Activated CD8-positive, alpha-beta memory T cell treated with anti-CD3 and anti-CD28 coated beads for 1 hour (primary cell): ENCODE measurements at places on chromosomes 13 and 19.

- DNase-seq, result no peak
Measured at GRCh38 chr13:70430256-70430655, 322.0 kb upstream of the KLHL1 start.

DNA sequence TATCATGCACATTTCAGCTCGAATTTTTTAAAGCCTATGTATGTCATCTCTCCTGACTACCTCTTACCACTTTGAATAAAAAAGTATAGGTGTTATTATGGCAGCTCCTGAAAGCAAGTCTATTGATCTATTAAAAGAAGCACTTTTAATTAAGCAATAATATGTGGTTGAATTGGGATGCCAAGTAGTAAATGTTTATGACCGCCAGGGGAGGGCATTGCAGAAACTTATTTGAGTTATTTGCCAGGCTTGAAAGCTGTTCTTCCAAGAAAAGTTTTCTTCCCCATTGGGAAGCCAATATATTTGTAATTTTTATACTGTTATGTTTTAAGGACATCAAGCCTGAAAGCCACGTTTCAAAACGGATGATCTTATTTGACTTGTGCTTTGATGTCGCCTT lies 88.1 kb upstream of the SOX21 start:
- DNase-seq, result no peak

- no peak for DNase-seq
Measured at GRCh38 chr13:92224825-92225224, 826.4 kb downstream of the GPC5 start.

GRCh38 chr13:112806739-112807652 lies 117.2 kb downstream of the ATP11A start:
- DNase-seq, result no peak

- DNase-seq, result no peak
Measured at GRCh38 chr19:41116261-41116660, 2.0 kb downstream of the CYP2F1 start.

DNA sequence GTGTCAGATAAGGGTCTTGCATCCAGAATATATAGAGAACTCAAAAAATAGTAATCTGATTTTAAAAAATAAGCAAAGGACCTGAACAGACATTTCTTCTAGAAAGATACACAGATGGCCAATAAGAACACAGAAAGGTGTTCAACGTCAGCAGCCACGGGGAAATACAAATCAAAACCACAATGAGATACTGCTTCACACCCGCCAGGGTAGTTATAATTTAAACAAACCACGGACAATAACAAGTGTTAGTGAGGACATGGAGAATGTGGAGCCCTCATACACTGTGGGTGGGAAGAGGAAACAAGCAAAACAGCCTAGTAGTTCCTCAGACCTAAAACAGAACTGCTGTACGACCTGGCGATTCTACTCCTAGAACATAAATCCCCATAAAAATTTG lies 26.7 kb upstream of the NAPA start:
- no peak for DNase-seq

- no peak for DNase-seq
Measured at GRCh38 chr13:108752276-108752675, 122.9 kb downstream of the MYO16 start.

DNA sequence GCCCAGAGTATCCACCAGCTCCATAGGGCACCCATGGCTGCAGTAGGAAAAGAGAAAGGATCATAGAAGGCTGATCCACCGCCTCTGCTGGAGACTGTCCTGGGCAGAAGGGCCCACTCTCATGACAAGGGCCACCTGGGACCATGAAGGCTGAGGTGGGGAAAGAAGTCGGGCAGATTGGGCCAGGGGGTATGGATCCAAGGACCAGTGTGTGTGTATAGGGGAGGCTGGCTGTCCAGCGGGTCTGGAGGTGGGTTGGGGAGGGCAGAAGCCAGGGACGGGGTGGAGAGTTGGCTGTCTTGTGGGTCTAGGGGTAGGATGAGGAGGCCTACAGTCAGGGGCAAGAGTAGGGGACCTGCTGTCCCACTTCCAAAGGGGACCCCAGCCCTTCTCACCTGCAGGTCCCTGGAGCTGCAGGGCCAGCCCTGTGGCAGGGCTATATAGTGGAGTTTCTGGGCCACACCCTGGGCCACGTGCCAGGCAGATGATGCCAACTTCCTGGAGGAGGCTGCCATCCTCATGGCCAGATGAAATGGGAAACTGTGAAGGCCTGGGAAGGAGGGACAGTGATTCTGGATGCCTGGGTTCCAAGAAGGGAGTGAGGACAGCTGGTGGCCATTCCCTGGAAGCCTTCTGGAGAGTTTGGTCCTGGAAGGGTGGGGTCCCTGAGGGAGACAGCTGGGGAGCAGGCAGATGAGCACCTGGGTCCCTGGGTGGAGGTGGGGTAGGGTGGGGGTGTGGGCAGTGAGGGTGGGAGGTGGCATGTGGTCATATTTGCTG lies at the start of gene FCGBP:
TSS of gene FCGBP (minus strand) at position 51 of the 780 bp plus-strand sequence.
- DNase-seq, result no peak

DNA sequence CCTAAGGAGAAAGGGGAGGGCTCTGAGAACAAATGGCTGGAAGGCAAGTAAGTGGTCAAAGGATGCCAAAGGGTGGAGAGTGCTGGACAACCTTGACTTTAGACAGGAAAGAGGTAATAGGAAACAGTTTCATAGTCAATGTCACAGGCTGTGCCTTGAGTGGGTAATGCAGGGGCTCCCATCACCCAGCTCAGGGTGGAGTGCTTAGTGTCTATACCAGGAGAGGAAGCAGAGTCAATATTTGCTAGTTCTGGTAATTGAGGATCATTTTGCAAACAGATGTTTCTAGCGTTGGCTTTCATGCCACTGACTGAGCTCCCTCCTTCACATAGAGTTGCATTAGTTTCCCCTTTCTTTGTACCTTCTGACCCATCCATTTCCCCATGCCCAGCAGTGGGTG lies 64.6 kb upstream of the KL start:
- no peak for DNase-seq

GRCh38 chr13:28679628-28680027 lies 20.7 kb downstream of the POMP start:
- DNase-seq, result no peak

DNA sequence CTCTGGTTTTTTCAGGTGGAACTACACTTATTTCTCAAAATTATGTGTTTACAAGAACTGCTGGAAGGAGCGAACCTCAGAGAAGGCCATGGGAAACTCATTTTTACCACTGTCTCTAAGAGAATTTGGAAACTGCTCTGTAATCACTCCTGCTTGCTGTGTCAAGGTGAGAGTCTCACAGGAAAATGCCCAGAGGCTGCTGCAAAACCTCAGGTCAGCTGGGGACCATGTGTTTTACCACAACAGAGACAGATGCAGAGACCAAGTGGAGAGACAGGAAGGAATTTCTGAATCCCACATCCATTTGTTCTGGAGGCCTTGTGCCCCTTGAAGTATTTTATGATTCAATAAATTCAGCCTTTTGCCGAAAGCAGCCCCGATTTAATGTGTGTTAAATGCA lies 743.8 kb upstream of the SLC10A2 start:
- DNase-seq, result no peak

DNA sequence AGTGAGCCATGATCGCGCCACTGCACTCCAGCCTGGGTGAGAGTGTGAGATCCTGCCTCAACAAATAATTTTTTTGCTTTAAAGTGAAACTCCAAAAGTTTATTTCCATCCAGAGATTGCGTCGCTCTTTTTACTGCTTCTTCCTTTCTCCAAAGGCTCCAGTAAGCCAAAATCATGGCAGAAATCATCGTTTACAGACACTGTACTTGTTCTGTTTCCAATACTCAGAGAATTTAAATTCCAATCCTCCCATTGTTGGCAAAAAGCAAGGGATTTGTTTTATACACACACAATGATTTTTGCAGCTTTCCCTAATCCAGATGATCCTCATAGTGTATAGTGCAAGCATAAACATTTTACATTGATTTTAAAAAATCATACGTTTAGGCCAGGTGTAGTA lies 15.3 kb downstream of the FBXO27 start:
- DNase-seq, result no peak

- DNase-seq, result no peak
Measured at GRCh38 chr13:111482126-111482525, 161.7 kb downstream of the TEX29 start.

DNA sequence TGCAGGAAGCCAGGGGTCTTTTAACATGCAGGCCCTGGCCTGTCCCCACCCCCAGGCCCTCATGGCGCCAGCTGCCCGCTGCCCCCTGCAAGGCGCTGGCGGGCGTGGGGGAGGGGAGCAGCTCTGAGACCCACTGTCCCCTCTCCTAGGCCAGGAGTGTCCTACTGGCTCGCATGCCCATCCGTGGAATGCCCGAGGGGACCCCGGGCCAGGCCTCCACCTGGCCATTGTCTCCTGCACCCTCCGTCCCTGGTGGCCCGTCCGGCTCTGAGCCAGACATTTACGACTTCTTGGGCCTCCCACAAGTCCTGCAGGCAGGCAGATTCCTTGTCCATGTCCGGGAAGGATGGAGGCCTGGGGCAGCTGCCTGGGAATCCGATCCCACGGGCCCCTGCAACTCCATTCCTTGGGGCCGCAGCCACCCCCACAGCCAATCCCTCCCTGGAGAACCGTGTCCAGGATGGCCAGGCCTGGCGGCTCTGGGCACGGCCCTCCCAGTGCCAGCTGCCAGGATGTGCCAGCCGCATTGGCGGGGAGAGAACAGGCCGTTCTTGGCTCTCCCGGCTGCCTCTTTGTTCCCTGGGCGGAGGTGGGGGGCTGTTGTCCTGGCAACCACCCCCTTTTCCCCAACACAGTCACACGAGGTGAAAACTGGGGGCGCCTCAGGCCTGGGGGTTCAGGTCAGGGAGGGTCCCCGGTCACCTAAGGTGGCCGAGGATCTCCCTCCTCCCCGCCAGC lies 10.5 kb upstream of the PLIN3 start:
- DNase-seq, result no peak

DNA sequence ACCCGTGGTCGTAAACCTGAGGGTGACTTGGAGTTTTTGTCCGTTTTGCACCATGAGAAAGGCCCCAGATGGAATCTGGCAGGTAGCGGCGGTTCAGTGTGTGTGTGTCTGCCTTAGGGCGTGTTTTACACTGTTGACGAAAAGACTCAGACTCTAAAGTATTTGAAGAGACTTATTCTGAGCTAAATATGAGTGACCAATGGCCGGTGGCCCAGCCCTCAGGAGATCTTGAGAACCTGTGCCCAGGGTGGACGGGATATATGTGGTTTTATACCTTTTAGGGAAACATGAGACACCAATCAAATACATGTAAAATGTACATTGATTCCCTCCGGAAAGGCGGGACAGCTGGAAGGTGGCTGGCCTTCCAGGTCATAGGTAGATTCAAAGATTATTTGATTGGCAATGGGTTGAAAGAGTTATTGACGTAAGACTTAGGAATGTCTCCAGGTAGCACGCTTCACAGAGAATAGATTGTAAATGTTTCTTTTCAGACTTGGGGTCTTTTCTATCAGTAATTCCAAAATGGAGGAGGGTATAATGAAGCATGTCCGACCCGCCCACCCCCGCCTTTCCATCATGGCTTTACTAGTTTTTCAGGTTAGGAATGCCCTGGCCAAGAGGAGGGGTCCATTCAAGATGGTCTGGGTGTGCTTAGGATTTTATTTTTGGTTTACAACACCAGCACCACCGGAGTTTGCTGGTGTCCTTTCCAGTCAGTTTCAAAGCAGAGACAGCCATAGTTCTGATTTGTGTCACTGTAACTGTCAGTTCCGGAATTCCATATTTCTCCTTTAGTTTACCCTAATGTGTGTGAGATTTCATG lies 1.0 kb upstream of the ZNF529 start:
- DNase-seq, result no peak

DNA sequence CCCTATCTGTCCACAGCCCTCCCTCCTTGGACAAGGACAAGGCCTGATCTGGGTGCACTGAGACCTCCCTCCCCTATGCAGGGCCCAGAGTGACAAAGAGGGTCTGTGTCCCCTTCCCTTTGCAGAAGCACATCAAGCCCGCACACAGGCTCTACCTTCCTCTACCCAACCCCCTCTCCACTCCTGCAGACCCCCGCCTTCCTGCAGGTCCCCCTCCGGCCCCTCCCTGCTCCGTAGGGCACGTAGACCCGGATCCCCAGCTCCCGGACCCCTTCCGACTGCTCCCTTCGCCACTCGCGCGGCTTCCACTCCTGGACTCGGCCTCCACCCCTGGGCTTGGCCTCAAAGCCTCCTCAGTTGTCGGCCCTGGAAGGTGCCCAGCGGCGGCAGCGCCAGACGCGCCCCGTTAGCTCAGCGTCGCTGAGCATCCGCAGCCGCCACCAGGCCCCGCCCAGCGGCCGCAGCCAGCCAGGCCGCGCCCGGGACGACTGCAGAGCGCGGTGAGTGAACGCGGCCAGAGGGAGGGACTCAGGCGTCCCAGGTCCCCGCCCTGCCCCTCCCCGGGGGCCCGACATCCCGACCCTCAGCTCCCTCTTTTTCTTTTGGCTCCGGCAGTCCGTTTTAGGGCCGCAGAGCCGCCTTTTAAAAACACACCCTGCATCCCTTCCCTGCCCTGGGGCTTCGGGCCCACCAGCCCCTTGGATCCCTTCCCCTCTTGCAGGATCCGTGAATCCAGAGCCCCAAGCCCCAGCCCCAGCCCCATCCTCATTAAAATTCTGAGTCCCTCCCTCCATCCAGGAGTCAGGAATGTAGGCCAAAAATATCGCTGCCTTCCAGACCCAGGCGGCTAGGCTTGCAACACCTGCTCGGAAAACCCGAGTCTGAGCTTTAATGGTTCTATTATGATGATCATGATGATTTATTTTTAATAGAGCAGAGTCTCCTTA lies 1.5 kb upstream of the MYADM start:
- peak; percentile 54 for DNase-seq

GRCh38 chr19:17784201-17785008 lies 10.5 kb upstream of the B3GNT3 start:
- peak; percentile 44 for DNase-seq

GRCh38 chr19:16385296-16385695 lies 60.7 kb downstream of the KLF2 start:
- DNase-seq, result no peak
